Dorsolateral prefrontal cortex (tissue), 122 donors: ENCODE measurements at places on chromosomes 3 and 15.

DNA sequence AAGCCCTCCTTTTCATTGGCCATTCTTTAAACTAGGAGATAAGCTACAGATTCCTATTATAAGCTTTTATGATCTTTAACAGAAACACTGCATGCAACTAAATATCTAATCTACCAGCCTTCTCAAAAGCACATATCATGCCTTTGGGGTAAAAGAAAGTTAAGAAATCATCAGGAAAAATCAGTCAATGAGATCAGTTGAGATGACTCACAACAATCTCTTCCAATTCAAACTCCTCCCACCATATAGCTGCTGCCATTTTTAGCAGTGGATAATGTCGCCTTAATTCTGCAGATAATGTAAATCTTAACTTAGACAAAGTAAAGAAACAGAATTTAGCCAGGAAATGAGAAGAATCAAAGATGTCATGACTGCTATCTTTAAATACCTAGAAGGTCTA, 135.2 kb upstream of the BCL6 start:
- no peak for DNase-seq

GRCh38 chr15:66614951-66615760, 49.4 kb upstream of the LCTL start:
- no peak for DNase-seq

DNA sequence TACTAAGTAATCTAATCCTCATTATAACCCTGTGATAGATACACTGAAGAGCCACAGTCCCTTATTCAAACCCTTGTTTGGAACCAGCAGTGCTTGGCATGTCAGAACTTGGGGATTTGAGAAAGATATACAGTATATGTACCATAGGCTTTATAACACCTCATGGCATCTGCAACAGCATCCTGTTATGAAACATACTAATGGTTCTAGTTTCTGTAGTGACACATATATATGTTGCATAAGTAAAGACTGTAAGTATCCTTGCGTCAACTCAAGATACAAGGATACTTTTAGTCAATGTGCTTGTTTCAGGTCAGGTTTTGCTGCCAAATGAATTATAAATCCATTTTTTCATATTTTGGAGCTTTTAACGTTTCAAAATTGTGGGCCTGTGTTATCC, 58.5 kb downstream of the CCNL1 start:
- DNase-seq, result no peak

GRCh38 chr3:146832857-146833458, 227.8 kb upstream of the PLSCR5 start:
- DNase-seq, result no peak

- DNase-seq, result no peak
Observed at GRCh38 chr15:67185621-67186225, 68.7 kb downstream of the AAGAB start.

DNA sequence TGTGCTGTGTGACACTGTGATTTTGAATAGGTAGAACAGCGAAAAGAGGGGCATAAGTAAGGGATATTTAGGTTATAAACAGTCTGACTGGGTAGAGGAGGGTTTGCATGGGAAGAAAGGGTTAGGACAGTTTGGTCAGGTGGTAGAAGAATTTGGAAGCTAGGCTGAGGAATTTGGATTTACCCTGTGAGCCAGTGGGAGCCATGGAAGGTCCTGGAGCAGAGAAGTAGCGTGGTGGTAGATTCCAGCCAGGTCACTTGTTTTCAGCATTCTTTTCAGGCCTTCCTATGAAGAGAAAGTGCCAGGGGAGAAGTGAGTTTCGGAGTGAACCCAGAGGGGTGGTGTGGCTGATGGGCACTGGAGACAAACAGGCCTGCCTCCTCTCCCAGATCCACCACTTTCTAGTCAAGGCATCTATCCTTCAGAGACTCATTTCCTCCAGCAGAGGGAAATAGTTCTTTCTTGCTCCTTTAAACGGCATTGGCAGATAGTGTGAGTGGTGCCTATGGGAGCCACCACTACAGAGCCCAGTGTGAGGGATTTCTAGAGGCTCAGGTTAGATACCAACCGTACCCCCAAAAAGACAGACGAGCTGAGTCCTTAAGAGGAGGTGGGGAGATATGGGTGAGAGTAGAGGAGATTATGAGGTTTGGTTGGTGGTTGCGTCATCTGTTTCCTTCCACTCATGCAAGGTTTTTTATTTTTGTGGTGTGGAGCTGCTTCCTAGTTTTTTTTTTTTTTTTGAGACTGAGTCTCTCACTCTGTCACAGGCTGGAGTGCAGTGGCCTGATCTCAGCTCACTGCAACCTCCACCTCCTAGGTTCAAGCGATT, 21.2 kb downstream of the PXK start:
- no peak for DNase-seq

DNA sequence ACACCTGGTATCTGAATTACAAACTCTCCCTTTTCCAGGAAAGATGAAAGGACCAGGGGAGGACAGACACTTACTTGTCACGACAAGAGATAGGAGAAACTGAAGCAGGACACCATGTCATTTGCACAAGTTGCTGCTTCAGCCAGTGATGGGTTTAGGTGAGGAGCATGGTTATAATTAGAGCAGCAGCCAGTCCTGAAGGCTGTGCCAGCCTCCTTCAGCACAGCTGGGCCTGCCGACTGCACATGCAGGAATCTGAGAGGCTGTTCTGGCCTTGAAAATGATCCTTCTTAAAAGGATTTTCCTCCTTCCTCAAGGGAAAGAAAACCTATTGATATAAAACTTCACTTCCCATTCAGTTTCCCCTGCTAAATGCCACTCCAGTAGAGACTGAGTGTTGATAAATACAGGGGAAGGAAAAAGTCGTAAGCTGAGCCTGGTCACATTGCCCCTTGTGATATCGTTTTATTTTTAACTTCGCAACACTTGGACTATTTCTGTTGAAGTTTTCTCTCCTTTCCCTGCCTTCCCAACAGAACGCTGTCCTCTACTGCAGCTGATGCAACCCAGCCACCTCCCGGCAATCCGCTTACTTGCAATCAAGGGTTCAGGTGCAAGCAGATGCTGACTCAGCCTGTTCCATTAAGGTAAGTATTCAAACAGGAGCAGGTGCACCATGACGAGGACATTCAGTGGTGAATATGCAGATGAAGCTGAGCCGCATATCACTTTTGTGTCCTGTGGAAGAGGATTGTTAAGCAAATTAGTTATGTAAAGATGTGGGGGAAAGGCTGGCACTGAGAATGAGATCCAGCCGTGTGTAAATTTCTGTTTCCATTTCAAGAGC, at the start of gene FBXO40:
Gene FBXO40 (plus strand): TSS at position 524 of the 847 bp plus-strand sequence. CDS start 27,197 bp downstream, outside the sequence.
- no peak for DNase-seq

GRCh38 chr15:71547011-71547410, 263.3 kb upstream of the NR2E3 start:
- no peak for DNase-seq

GRCh38 chr15:71003319-71003718, 110.7 kb downstream of the LRRC49 start:
- DNase-seq, result no peak
